ENCODE measurements at places on chromosomes 13 and 19.
A peak's percentile ranks its signal among the peaks of the same experiment; 100 is the strongest.

DNA sequence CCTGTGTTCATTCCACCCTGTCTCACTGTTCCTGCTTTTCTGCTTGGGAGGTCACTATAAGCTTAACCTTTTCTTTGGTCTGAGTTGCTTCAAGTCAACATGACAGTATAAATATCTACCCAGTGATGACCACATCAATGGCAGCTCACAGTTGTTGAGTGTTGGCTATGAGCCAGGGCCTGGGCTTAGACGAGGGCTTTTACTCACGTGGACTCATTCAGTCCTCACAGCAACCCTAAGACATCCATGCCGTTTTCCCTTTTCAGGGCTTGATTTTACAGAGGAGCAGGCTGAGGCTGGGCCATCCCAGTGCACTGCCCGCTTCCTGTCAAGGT lies 10.2 kb upstream of the CCDC97 start:
- DNase-seq = peak; percentile 44

DNA sequence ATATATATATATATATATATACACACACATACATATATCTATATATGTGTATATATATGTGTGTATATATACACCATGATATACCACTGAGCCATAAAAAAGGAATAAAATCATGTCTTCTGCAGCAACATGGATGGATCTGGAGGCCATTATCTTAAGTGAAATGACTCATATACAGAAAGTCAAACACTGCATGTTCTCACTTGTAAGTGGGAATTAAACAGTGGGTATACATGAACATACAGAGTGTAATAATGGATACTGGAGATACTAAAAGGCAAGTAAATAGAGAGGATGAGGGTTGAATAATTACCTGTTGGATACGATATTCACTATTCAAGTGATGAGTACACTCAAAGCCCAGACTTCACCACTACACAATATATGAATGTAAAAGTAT lies 332.6 kb downstream of the SLITRK1 start:
- DNase-seq = no peak

DNA sequence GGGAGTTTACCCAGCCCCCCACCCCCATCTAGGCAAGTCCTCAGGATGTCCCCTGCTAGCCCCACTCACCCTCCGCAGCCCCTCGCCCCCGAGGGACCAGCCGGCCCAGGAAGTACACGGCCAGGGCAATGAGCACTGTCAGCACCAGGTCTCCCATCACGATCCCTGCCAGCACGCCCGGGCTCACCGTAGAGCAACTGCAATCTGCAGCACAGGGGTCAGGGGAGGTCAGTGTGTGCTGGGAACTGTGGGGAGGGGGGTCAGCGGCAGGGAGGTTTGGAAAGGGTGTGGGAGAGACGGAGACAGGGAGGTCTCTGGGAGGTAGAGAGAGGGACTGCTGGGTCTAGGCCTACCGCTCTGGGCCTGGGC lies 734 bp downstream of the TYROBP start:
- DNase-seq = no peak

- DNase-seq = peak; percentile 90
Observed at GRCh38 chr13:28636677-28637317, 22.1 kb upstream of the POMP start.

DNA sequence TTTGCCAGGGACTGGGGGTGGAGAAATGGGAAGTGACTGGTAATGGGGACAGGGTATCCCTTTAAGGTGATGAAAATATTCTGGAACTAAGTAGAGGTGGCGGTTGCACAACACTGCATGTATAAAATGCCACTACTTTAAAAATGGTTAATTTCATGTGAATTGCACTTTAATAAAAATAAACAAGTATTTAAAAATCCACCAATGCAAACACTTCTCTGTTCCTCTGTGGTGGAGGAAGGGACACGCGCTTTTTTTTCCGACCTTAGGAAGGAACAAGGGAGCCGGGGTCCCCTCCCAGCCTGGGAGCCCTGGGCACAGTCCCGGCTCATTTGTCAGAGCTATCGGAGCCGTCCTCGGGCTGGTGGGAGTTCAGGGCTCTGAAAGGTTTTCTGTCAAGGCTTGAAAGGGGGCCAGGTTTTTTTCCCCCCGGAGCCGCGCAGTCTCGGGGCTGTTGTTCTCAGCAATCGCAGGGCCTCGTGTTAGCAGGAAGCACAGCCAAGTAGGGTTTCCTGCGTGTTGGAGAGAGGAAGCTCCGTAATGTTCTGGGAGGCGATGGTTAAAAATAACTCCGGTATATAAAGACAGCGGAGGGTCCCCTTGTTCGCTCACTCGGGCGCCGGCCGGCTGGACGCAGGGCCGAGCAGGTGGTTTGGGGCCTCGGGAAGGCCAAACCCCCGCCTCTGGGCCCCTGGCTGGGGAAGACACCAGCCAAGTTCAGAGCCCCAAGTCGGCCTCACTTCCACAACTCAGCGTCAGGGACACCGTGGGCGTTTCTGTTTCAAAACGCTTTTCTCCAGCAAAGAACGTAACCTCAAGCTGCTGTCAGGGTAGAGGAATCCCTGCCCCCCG lies 41.2 kb upstream of the KLF2 start:
- peak; percentile 28 for DNase-seq

GRCh38 chr13:112814905-112815585 lies 125.2 kb downstream of the ATP11A start:
- peak; percentile 61 for DNase-seq

DNA sequence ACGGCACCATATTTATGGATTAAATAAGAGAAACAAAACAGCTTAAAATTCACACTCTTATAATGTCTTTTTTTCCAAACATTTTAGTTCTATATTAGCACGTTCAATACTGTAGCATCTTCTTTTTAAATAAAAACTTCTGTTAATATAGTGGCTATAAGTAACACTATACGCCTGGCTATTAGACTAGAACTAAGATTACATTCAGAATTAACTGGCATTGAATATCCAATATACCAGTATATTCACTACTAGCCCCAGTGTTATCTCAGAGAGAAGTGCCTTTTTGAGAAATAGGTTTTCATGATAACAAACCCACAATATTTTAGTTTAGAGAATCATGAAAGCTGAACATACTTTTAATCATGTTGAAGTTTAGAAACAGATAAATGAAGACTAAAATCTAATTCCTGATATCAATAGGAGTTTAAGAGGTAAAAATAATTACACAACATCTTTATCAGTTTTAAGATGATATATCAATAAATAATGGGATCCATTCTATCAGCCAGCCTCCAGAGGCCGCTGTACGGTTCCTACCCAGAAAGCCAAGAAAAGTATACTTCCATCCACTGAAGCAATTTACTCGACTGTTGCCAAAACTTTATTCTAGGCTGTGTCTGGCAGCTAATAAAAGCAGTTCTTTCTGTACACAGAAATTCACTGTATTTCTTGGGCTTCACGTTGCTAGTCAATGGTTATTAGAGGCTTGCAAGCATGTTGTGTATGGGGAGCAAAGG lies 1113.4 kb upstream of the MIR17HG start:
- peak; percentile 9 for DNase-seq

DNA sequence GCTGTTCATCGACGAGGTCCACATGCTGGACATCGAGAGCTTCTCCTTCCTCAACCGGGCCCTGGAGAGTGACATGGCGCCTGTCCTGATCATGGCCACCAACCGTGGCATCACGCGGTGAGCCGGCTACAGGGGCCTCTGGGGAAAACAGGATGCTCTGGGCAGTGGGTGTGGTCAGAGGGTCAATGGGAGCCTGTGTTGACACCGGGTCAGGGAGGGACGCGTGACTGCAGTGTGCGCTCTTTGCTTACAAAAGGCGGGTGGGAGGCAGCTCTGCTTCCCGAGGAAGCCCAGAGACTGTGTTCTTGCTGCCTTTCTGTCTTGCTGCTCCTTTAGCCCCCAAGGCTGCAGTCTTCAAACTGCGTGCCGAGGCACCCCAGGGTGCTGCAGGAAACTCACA lies 5.7 kb downstream of the LHB start:
- DNase-seq = no peak

- DNase-seq = no peak
Observed at GRCh38 chr13:52994051-52994450, 34.6 kb upstream of the OLFM4 start.

GRCh38 chr13:106753251-106753650 lies 185.3 kb upstream of the ARGLU1 start:
- no peak for DNase-seq

- DNase-seq = peak; percentile 98
Observed at GRCh38 chr19:17303167-17303939, at the start of gene ABHD8. Gene ABHD8, minus strand, starts transcription at chr19:17303425. Its CDS starts 1,809 bp downstream, at chr19:17301616.

DNA sequence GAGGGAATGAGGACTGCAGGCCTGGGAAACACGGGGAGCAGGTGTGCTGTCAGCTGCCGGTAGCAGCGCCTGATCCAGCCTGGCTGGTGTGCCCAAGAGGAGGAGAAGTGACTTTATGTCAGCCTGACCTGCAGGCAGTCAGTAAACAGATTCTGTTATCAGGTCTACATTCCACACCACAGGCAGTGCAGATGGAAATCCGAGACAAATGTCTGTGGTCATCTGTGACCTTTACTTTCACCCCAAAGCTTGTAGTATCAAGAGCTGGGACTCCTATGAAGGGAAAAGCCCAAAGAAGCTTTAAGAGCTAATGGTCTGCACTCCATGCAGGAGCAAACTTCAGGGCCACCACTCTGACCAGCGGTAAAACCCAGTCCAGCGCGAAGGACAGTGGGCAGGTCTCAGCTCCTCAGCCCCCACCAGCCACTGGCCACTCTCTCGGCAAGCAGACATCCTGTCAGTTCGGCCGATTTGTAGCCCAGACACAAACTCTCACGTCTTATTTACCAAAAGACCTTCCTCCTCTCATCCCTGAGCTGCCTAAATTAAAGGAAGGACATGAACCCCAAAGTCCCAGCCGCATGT lies 7.7 kb downstream of the EPS15L1 start:
- peak; percentile 32 for DNase-seq

DNA sequence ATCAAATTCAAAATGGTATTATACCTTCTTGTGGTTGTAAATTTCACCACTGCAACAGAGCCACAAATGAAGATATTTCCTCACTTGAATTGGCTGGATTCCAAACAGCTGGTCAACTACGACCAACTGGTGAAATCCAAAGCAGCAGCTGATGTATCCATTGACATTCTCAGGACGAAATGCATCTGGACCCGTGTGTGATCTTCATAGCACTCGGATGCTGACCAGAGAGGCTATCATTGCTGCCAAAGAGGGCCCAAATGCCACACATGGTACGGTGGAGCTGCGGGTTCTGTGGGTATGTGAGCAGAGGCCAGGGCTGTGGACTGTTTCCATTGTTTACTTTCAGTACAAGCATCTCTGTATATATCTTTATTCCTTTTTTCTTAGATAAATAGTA lies 25.6 kb upstream of the PCCA start:
- DNase-seq = no peak

GRCh38 chr13:32852526-32852925 lies 163.7 kb upstream of the KL start:
- no peak for DNase-seq

GRCh38 chr13:32426990-32427851 lies 709 bp downstream of the N4BP2L1 start:
- DNase-seq = peak; percentile 36

GRCh38 chr19:9075064-9075949 lies 11.6 kb upstream of the OR1M1 start:
- peak; percentile 96 for DNase-seq

DNA sequence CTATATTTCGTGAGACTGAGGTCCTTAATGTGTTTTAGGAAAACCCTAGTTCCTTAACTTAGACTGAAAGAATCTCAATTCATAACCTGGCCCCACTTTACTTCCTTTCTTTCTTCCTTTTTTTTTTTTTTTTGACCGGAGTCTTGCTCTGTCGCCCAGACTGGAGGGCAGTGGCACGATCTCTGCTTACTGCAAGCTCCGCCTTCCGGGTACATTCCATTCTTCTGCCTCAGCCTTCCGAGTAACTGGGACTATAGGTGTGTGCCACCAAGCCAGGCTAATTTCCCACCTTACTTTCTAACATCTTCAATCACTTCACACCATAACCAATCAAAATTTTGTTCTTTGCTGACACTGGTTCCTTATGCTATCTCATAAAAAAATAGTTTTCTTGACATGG lies 2097.0 kb downstream of the PCDH9 start:
- peak; percentile 0 for DNase-seq

- peak; percentile 82 for DNase-seq
Observed at GRCh38 chr19:13843104-13843921, 33.6 kb upstream of the NANOS3 start.

DNA sequence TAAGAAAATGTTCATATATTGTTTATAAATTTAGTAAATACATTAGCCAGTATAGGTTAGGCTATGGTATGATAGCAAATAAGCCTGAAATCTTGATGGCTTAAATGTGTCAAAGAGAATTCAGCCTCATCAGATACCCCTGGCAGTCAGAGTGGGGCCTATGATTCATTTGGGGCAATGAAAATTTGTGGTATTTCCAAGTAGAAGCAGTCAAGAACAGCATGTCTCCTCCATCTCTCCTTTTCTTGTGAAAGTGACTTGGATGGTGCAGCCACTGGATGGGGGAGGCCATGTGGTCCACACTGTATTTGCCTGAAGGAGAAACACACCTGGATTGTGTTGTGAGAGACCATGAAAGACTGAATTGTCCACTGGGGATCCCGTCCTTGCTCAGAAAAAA lies 82.7 kb downstream of the DLEU7 start:
- no peak for DNase-seq

DNA sequence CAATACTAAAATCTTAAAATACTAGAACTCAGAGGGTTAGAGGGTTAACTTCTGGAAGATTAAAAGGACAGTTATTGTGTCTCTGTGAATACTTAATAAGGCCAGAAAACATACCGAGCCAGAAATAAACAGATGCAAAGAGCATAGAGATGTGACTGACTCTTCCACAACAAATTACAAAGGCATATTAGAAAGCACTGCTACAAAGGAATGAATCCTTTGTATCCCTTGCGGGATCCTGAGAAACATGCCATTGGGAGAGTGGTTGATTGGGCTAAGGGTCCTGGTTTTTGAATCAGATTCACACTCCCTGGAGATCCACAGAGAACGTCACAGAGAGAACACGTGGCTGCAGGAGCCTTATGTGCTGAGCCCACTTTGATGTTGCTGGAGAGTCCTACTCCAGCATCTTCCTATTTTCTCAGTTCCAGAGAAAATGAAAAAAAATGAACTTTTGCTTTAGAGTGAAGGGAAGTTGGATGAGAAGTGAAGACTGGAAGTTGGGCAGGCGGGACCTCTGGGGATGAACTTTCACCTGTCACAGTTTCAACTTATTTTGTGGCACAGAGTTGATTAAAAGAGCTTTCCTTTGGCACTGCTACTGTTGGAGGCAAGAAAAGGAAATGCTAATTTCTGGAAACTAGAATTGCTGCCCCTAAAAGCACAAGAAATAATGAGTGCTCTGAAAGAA lies 309.9 kb downstream of the DCT start:
- DNase-seq = no peak

GRCh38 chr13:20414546-20415305 lies 110.9 kb downstream of the CRYL1 start:
- DNase-seq = no peak

- peak; percentile 64 for DNase-seq
Observed at GRCh38 chr13:80921541-80921940, 580.6 kb upstream of the SPRY2 start.
